ENCODE measurements at places on chromosomes 11 and 22. TPM values are rescaled to one million over a fixed set of nuclear protein-coding genes. Genes with fewer than 3 reads are reported as not detected.
A peak's percentile ranks its signal among the peaks of the same experiment; 100 is the strongest.

DNA sequence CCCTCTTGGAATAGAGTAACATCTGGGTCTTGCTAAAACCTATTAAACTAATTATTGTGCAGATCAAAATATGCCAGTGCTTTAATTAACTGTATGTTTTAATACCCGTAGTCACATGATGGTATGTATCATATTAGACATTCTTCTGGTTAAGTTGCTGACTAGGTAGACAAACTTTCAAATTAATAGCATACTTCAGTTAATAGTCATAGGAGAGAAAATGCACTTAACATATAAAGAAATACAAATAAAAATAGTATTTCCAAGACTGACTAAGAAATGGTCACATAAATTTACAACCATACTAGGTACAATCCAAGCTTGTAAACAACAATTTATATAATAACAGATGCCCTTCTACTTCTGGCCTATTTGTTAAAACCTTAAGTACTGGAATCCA, 7.6 kb upstream of the EXPH5 start:
- DNase-seq: no peak

The OR4D5 gene
- not detected for total RNA-seq

- DNase-seq: no peak
These were observed 67.9 kb downstream of the YAP1 start for GRCh38 chr11:102177974-102178631.

The MS4A15 gene
- not detected for total RNA-seq

DNA sequence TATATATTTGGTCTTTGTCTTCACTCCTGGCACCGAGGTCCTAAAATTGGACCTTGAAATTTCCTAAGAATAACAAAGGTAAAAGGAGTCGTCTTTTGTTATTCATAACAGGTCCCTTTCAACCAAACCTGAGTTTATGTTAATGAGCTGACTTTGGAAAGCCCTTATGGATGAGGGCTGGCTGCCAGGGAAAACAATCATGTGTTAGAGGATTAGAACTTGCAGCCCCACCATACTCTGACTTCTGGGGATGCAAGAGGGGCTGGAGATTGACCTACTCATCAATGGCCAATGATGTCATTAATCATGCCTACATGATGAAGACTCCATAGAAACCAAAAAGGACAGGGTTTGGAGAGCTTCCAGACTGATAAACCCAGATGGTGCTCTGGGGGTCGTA, 118.9 kb downstream of the MRTFA start:
- DNase-seq: no peak

DNA sequence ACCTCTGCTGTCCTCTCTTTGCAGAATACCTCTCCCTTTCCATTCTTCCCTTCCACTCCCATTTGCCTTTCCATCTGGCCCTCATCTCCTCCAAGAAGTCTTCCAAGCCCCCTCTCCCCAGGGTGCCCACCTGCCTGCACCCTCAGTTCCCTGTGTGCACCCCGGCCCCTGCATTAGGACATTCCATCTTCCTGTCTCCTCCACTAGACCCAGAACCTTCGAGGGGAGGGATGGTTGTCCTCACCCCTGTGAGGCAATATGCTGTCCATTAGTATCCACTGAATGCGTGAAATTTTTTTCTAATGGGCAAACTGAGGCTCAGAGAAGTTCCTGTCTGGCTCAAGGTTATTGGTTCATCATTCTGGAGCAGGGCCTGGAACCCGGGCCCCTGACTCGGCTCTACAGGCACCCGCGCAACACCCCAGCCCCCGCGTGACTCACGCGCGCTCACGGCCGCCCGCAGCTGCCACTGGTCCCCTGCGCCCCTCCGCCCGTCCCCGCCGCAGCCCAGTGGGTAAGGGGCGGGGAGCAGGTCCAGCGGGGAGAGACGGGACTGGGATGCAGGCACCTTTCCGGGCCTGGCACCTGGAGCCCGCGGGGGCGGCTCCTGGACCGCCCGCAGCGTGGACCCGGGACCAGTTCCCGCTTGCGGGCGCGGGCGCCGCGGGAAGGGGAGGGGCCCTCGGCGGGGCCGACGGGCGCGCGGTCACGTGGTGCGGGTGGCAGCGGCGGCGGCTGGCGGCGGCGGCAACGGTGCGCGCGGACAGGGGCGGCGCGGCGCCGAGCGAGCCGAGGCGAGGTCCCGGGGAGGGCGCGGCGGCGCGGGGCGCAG, 7.0 kb downstream of the SEPTIN3 start:
- DNase-seq: peak; percentile 35

The ART1 gene
- not detected for total RNA-seq

The RAG2 gene
- total RNA-seq: not detected

The SLC37A2 gene
- not detected for total RNA-seq

- peak; percentile 32 for DNase-seq
These were observed 16.7 kb upstream of the SYT12 start for GRCh38 chr11:67006029-67006884.

DNA sequence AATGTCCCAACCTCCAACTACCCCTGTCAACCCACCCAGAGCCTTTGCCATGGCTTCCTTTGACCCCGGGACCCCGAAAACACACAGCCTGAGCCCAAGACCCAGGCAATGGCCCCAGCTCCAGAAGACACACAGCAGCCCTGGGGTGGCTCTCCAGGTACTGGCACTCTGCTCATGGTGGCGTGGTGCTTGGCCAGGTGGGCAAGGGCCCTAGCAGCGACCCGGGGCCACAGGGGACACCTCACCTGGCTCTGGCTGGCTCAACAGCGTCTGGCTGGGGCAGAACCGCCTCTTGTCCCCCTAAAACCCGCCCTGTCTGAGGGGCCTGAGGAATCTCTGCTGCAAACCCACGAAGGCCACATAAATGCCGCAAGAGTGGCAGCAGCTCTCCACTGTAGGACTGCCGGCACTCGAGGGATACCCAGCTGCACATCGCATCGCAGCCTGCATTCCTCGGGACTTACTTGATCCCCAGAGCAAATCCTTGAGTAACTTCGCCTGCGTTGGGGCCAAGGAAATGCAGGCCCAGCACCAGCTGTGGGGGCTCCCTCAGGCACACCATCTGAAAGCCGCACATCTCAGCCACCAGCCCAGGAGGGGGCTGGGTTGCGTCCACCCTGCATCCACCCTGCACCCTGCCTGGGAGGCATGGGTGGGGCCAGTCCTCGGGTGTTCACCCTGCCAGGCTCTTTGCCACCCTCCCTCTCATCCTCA, 23.1 kb upstream of the GNB1L start:
- DNase-seq: no peak

The GAS2 gene
- 1.0 TPM for total RNA-seq

- no peak for DNase-seq
These were observed 8.1 kb upstream of the GLYAT start for GRCh38 chr11:58739725-58740430.

GRCh38 chr11:111795334-111795985, 29.3 kb upstream of the PPP2R1B start:
- no peak for DNase-seq

The OR52I1 gene
- total RNA-seq: not detected

The PDGFB gene
- 1.7 TPM for total RNA-seq
